Hematopoietic multipotent progenitor cell treated with erythropoietin and hydrocortisone succinate and interleukin-3 and kit ligand, for 4 days (in vitro differentiated cells): ENCODE measurements at places on chromosomes 4 and X.

DNA sequence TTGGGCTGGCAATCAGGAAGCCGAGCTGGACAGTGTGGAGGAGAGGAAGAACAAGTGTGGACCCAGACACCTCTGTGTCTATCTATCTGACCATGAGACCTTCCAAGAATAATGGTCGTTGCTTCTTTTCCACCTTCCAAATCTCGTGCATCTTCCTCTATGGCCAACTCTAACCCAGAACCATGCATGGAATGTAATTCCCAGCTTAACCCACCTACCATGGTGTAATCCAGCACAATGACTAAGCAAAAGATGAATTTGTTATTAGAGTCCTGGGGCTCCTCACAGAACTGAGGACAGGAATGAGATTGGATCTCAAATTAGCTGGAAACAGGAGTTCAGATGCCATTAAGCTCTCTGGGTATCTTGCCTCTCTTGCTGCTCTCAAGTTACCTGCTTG, 17.4 kb upstream of the TMEM184C start:
- DNase-seq, result no peak

DNA sequence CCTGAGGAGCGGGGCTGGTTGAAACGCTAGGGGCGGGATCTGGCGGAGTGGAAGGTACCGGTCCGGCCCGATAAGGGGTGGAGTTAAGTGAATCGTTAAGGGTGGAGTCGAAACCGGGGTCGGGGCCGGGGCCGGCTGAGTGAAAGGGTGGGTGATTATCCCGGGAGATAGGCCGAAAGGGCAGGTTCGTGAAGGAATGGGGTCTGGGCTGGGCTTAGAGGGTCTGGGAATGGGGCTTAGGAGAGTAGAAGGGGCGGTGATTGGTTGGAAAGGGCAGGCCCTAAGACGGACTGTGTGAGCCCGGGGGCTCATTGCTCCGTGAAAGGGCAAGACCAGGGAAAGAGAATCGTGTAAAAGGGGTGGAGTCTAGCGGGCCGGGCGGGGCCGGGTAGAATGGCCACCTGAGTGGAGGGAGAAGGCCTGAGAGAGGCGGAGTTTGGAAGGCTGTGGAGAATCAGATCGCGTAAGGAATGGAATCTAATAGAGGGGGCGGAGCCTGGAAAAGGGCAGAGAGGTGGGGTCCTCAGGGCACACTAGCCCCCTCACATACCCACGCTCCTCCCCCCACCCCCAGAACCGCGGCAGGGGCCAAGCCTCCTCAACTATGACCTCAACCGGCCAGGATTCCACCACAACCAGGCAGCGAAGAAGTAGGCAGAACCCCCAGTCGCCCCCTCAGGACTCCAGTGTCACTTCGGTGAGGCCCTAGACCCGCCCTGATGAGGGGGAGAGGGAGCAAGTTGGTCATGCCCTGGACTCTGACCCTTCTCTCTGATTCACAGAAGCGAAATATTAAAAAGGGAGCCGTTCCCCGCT, 430 bp downstream of the HDAC6 start:
- peak; percentile 94 for DNase-seq

DNA sequence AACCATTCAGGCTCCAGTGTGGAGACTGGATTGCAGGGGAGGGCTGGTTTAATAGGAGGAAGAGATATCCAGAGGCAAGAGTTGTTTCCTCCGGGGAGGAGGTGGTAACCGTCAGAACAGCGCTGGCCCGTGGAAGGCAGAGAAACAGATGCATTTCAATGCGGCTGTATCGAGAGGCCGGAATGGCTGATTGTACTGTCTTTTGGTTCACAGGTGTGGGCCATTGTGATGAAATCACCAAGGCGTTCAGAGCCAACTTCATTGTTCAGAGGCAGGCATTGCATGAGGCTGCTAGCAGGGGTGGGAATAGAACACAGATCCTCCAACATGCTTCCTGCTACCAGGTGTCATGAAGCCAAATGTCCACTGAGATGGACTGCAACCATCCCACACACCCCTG, 53.0 kb downstream of the SHOX start:
- DNase-seq, result no peak

GRCh38 chrX:132732236-132732635, 226.2 kb downstream of the HS6ST2 start:
- DNase-seq, result no peak

DNA sequence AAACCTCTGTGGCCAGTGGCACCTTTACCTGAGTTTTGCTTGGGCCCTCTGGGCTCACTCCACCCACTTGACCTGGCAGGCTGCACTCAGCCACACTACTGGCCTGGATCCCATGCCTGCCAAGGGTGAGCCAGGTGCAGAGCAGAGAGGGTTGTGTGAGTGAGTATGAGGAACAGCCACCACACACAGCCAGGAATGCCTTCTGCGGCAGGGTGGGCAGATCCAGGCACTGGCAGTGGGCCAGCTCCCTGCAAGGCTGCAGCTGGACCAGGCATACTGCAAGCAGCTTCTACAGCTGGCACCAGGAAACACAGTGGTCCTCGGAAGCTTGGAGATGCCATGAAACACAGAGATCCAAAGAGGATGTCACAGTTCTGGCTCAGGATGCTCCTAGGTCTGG, 570.1 kb upstream of the ACTRT1 start:
- DNase-seq, result no peak

DNA sequence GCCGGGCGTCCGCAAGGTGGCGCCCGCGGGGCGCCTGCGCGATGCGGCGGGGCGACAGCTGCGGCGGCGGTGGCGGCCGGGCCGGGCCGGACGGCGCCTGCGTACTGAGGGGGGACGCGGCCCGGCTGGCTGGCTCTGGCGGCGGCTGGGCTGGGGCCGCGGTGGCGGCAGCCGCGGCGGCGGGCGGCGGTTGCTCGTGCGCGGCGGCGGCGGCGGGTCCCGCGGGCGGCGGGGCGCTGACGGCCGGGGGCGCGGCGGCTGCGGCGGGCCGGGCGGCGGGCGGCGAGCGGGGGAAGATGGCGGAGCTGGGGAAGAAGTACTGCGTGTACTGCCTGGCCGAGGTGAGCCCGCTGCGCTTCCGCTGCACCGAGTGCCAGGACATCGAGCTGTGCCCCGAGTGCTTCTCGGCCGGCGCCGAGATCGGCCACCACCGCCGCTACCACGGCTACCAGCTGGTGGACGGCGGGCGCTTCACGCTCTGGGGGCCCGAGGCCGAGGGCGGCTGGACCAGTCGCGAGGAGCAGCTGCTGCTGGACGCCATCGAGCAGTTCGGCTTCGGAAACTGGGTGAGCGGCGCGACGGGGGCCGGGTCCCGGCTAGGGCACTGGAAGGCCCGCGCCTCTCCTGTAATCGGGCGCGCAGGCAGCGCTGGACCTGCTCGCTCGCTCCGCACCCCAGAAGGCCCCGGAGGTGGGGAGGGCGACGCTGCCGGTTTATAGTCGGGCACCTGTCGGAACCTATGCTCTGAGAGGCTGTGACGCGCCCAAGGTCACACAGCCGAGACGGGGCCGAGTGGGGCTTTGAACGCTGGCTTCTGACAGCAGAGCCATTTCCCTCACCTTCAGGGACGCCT, at the start of gene TADA2B:
TSS of gene TADA2B (plus strand) at position 89 of the 853 bp plus-strand sequence. CDS start at position 297, 208 bp downstream.
- peak; percentile 51 for DNase-seq

GRCh38 chrX:128961290-128961689, 562.0 kb downstream of the SMARCA1 start:
- no peak for DNase-seq

- DNase-seq, result no peak
Measured at GRCh38 chr4:33080275-33080674, 2360.1 kb downstream of the PCDH7 start.

GRCh38 chr4:5340991-5341451, 289.7 kb downstream of the STK32B start:
- DNase-seq, result peak; percentile 38

- DNase-seq, result peak; percentile 54
Measured at GRCh38 chr4:25377572-25378436, 741 bp downstream of the ANAPC4 start.

DNA sequence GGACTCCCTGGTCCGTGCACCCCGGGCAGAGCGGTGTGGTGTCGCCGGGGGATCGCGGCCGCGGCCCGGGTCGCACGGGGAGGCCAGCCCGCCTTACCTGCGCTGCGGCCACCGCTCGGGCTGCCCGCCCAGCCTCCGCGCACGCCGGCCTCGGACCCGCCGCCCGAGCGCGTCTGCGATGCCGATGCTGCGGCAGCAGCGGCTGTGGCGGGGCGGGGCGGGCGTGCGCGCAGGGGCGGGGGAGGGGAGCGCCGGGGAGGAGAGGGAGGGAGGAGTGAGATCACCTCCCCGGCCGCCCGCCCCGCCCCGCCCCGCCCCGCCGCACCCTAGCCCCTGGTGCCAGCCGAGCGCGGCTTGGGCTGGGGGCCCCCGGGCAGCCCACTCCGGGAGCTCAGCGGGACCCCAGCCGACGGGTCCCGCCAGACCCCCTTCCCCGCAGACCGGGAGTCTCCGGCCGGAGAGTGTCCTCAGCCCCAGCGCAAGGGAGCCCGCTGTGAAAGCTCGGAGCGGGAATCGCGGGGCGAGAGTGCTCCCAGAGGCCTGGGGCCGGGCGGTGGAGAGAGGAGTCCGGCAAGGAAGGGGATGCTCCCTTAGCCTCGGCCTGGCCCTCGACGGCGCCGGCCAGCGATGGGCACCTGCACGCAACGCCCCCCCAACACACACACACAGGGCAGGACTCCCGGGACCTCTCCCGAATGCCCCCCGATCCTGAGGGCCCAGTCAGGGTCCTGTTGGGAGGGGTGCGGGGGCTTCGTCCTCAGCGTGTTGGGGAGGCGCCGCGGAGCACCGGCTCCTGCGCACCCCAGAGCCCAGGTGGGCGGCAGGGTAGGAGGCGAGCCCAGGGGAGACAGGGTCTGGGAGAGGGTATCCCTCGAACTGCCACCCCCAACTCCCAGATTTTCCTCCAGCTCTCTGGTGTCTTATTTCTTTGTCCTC, at the start of gene L1CAM:
TSS of gene L1CAM (minus strand) at position 206 of the 936 bp plus-strand sequence. CDS start 10,337 bp downstream, outside the sequence.
- DNase-seq, result peak; percentile 27

DNA sequence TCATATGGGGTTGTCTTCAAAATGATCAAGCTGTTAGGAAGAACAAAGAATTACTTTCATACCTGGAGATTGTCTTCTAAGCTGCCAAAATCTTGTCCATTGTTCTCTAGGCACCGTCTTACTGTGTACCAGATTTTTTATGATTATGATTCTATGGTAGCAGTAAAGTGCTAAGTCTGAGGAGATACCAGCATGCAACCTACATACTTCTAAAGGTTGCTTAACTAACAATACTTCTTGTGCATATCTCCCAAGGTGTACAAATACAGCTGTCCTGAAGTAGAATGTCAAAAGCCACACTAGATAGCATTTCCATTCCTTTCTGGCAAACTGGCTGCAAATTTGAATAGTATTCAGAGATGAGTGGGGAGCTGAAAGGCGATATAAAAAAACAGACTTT, 62.6 kb upstream of the FBXW7 start:
- DNase-seq, result no peak

DNA sequence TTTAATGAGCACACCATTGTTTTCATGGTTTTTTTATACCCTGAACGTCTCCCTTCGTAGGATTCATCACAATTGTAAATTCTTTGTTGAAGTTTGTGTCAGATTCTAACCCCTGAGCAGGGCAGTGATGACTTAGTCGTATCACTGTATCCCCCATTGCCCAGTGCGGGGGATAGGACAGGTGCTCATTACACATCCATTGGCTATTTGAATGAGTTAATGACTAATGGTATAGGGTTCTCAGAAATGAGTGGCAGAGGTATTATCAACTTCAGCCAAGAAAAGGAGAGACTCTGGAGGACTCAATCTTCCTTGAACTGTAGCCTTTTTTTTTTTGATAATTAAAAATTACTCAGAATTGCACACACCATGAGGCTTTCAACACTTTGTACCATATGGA, 64.6 kb downstream of the SYNPO2 start:
- DNase-seq, result no peak

DNA sequence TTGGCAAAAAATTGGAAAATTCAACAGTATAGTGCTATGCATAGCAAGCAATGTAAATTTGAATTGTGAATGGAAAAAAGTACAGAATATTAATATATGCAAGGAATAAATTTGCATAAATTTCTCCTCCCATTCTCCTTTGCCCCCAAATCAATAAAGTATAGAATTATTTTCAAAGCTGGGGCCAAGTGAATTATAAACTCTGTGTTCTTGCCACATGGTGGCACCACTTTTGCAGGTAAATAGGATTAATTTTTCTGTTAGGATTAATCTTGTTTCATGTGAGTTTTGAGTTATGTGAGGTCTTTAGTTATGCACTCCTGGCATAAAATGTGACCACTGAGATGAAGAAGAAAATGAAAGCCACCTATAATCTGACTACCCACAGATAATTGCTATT, 19.9 kb downstream of the COPS4 start:
- peak; percentile 60 for DNase-seq

DNA sequence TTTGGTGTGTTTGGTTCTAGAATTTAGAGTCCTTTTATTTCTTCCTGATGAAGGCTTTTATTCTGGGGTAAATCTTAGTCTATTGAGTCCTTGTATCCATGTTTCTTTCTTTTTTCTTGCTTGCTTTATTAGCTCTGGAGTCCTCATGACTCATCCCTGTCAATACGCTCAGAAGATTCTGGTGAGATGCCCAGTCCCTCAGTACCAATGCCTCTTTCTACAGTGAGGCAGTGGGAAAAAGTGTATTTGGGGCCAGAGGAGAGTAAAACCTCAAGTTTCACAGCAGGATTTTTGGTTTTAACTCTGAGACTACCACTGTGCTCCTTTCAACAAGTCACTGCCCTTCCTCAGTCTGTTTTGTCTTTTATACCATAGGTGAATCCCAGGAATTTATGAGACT, 368.0 kb downstream of the GBA3 start:
- DNase-seq, result no peak

GRCh38 chr4:108118505-108118904, 50.2 kb downstream of the LEF1 start:
- no peak for DNase-seq

DNA sequence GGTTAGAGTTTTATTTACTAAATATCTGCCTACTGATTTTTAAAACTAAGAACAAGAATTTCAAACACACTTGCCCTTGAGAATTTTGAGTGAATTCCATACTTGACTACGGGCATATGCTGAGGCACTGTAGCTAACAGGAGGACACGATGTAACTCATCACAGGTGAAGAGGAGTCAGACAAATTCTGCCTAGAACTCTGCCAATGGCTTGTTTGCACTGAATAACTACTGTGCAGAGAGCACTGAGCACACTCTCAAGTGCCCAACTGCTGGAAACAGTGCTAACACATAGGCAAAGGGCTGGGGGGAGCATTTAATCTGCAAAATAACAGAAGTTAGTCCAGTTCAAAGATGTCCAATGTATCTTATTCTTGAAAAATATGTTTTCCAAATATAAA, 104.4 kb downstream of the WDFY3 start:
- no peak for DNase-seq

DNA sequence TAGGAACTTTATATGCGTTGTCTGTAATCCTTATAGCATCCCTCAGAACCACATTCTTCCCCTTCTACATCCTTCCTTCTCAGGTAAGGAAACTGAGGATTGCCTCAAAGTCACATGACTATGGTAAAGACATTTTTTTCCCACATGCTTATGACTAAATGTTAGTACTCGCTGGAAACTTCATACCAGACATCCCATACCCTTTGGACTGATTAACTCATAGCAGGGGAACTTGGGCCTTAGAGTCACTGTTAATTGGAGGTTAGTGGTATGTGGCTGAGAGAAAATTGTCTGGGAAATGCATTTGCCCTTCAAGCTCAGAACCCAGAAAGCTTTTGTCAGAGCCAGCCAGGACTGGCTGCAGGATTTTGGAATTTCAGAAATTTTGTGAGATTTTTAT, 155.0 kb downstream of the RELL1 start:
- DNase-seq, result no peak
